ENCODE measurements at places on chromosomes 1 and 21.

- no peak for DNase-seq
These were observed 405.1 kb downstream of the VAV3 start for GRCh38 chr1:107559881-107560280.

DNA sequence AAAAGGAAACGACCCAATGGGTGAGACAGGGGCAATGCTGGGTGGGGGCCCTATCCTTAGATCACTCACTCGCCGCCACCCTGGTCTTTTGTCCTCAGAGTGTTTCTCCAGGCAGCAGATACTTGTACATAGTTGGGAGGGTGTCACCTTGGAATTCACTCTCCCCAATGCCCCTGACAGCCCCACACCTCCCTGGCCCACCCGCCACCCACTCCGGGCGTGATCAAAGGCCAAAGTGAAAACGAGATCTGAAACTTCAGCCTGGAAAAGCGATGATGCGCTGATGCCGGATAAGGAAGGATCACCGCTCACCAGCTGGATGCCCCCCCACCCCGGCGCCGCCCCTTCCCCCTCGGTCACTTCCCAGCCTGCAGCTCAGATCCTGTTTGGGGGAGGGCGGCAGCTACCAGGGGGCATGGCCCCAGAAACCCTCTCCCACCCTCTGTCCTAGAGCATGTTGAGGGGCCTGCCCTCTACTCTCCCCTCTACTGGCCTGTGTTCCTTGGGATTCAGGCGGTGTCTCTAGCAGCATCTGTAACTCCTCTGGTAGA is 33.6 kb upstream of the CASZ1 start:
- DNase-seq: no peak

DNA sequence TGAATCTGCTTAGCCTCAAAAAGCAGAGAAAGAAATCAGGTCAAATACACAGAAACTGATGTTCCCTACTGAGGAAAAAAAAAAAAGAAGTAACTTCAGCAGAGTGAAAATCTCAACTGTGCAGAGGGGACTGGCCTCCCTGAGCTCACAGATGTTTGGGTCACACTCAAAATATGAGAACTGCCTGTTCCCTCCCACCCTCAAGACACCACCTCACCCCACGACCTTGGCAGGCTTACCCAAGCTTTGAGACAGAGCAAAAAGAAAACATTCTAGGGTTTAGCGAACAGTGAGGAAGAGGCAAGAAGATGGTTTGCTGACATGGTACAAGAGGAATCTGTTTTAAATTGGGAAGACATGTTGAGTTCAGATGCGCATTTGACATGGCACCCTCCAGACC is 48.8 kb downstream of the NID1 start:
- no peak for DNase-seq

DNA sequence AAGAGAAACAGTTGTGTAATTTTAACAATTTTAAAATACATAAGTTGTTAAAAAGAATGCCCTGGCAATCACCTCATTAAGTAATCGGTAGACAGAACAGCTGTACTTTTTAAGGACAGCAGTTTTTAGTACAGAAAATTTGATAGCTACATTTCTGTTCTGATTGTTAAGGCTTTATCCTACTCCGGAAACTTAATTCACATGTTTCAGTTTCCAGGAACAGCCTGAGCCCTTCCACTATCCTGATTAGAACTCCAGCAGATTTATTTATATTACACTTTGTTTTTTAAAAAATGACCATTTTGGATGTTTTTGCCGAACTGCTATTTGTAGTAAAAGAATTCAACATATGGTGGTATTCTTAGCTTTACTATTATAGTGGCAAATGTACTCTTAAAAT is 8.7 kb downstream of the PRRC2C start:
- DNase-seq: no peak

DNA sequence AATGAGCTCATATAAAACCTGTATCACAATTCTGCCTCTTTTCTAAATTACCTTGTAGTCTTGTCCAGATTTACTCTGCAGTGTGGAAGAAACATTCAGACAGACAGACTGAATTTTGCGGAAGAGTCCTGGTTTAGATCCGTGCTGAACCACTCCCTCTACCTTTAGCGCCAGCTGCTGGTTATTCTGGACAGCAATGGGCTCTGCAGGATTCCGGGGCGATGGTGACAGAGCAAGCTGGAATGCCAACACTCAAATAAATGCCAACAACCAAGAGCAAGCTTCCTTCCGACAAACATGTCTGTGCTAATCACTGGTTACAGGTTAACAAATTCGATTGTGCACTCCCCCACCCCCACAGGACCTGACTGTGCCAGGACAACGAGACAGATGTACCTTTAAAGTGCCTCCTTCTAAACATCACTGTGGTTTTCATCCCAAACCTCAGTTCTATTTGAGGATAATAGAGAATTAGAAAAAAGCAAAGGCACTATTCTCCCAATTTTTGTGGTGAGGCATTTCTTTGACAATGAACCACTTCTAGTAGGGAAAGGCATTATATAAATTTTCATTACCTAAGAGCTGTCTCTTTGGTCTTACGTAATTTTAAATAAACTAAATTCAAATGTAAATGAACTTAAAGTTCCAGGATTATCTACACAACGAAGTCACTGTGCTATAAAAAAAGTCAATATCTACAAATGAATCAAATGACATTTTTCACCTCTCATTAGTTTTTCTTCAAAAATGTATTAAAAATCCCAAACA is 90.4 kb downstream of the INTS7 start:
- peak; percentile 95 for DNase-seq

DNA sequence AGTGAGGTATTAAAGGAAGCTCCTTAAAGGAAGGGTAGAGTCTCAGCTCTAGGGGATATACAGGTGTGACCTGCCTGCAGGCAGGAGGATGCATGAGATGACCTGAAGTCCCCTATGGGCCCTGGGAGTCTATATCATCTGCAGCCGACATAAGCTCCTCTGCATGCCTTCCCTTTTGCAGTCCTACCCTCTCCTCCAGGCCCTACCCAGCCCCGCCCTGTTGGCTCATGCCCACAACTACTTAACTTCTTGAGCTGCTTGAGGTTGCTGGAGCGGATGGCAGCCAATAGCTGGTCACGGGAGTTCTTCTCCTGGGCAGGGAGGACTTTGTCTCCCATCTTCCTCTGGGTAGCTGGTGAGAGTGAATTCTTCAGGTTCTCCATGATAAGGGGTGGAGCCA is 10.3 kb downstream of the SHISA4 start:
- no peak for DNase-seq

GRCh38 chr21:33644383-33645074 is 2.2 kb downstream of the ITSN1 start:
- peak; percentile 13 for DNase-seq

- DNase-seq: no peak
These were observed 72.9 kb downstream of the HLCS start for GRCh38 chr21:36893581-36893980.

DNA sequence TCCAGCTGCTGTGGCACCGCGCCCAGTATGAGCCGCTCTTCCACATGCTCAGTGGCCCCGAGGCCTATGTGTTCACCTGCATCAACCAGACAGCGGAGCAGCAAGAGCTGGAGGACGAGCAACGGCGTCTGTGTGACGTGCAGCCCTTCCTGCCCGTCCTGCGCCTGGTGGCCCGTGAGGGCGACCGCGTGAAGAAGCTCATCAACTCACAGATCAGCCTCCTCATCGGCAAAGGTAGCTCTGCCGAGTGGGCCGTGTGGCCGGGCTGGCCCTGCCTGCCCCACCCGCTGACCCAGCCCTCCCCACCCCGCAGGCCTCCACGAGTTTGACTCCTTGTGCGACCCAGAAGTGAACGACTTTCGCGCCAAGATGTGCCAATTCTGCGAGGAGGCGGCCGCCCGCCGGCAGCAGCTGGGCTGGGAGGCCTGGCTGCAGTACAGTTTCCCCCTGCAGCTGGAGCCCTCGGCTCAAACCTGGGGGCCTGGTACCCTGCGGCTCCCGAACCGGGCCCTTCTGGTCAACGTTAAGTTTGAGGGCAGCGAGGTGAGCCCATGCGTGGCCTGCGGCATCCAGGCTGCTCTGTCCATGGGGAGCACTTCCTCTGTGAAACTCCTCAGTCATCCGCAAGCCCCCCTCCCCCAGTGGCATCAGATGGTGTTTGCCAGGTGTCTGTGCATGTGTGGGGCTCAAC is 64.2 kb downstream of the PIK3CD start:
- DNase-seq: no peak

DNA sequence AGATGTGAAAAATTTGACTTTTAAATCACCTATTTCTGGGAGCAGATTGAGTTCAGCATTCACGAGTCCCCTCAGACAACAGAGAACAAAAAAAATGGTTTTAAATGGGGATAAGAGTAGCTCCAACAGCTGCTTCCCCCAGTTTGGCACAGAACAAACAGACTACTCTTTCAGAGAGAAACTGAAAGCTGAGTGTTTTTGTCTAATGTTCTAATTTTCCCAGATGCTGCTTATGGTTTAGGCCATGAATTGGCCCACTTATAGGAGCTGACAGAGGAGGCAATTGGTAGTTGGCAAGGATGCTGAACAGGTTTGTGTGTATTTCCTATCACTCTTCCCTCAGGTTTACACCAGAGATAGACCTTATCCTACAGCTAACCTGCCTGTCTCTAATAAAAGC is 1637.4 kb upstream of the PRMT6 start:
- DNase-seq: no peak

DNA sequence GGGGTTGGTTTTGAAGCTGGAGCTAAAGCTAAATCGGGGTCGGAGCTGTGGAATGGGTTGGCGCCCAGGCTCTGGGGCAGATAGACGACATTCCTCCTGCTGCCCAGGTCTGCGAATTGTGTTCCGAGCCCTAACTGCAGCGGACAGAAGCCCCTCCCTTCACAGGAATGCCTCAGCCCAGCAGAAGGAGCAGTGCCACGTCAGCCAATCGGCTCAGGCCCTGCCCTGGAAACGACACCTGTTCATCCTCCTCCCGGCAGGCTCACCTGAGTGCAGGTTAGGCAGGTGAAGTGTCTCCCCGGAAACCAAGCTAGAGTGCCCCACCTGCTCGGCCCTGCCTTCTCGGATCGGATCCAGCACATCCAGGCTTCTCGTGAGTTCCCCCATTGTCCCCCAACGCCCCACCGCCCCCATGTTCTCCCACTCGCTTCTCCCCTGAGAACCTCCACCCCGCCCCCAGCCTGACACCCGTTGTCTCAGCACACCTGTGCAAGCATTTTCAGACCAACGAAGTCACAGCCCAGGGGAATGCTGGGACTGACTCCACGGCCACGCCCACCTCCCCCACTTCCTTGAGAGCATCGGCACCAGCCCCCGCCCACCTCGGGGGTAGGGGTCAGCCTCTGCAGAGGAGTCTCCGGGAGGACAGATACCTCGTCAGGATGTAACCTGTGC is 775 bp downstream of the TMEM125 start:
- peak; percentile 97 for DNase-seq

DNA sequence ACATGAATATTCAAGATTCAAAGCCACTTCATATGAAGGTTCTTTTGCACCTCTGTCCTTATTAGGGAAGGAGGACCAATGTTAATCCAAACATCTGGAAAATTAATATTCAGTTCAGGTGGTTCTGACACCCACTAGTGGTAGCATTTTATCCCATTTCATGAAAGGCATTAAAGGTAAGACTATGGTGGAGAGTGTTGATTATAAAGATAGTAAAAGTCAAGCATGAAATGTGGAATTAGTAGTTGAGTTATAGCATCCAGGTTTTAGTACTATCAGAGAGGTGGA is 17.5 kb upstream of the YTHDF2 start:
- no peak for DNase-seq

DNA sequence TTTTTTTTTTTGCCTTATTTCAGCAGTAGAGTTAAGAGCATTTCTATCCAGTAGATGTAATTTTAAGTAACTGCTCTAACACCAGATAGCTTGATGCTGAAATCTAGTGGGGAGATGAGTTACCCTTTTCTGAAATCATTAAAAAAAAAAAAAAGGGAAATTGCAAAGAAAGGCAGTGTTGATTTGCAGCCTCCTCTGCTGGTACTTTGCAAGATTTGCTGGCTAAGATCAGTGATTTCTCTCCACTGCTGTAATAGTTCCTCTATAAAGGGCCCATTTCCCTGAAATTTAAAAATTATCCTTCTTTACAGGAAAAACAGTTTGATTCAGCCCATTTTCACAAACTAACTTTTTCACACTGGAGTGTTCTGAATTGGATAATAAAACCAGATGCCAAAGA is 120.6 kb downstream of the PTBP2 start:
- no peak for DNase-seq
